ENCODE measurements at places on chromosomes 5 and 9. TPM values are rescaled to one million over a fixed set of nuclear protein-coding genes. Genes with fewer than 3 reads are reported as not detected.

The PCYOX1L gene
- 23.3 TPM for total RNA-seq

- H3K4me1 ChIP-seq: no peaks in the 10 kb centered on the region
- H3K27me3 ChIP-seq: no peaks in the 10 kb centered on the region
- no peaks in the 10 kb centered on the region for H3K36me3 ChIP-seq
- H3K4me3 ChIP-seq: no peak overlapping the region
Measured at GRCh38 chr9:26735160-26735559, 157.4 kb downstream of the CAAP1 start.

- no peak for DNase-seq
- H3K4me3 ChIP-seq: no peak overlapping the region
- H3K36me3 ChIP-seq: no peaks in the 10 kb centered on the region
- H3K27ac ChIP-seq: no peak overlapping the region
Measured at GRCh38 chr5:57495285-57496086, 12.9 kb upstream of the ACTBL2 start.

DNA sequence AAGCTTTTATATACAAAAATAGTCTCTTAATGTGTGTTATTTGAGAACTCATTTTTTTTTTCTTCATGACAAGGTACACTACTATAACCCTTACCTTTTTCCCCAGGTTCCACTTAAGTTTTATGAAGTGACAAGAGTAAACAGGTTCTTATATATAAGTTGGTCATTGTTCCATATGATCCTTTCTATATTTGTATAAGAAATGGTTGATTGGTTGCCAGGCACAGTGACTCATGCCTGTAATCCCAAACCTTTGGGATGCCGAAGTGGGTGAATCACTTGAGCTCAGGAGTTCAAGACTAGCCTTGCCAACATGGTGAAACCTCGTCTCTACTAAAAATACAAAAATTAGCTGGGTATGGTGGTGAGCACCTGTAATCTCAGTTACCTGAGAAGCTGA, 108.3 kb downstream of the PCSK1 start:
- H3K27me3 ChIP-seq: no peaks in the 10 kb centered on the region
- no peaks in the 10 kb centered on the region for H3K36me3 ChIP-seq
- no peak for DNase-seq
